ENCODE measurements at places on chromosomes 6 and 20.
A peak's percentile ranks its signal among the peaks of the same experiment; 100 is the strongest.

DNA sequence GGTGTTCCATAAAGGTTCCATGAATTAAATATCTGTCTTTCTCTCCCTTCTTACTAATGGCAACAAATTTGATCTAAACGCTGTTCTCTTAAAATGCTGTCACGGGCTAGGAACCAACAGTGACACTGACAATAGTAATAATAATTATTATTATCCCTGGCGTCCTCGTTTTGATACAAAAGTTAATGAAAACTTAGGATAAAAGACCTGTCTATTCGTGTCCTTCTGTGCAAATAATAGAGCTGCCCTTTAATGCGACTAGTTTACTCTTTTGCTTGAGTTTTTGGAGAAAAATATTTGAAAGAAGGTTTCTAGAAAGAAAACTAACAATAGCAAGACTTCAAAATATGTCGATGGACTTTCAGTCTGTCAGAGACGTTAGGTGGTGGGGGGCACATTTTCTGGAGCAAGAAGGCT lies 4.3 kb downstream of the VGLL2 start:
- no peak for DNase-seq

DNA sequence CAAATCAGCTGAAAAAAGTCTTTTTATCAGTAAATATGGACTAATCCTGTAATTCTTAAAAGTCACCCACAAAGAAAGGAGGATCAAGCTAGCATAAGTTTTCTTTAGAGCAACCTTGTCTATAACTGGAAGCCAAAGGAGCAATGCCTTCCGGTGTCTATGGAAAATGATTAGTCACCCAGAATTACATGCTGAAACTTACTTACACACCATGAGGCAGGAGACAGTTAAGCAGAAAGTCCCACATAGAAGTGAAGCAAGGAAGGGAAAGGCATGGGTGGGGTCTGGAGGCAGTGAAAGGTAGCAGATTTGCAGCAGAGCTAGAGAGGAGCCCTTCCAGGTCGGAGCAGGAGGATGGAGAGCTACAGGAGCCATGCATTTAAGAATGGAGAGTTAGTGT lies 153.7 kb upstream of the RIPOR2 start:
- peak; percentile 71 for DNase-seq

DNA sequence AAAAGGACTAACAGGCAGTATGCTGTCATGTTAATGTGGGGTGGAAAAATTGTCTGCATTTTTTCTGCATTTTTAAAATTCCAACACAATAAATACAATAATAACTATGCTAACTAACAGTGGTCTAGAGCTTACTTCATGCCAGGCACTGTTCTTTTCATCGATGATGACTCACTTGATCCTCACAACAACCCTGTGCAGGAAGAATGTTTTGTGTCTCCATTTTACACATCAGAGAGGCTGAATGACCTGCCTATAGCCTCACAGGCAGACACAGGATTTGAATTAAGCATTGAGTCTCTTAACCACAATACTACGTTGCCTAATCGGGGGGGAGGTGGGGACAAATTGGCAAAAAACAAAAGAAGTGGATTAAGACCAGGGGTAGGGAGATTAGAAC lies 26.9 kb upstream of the FANCE start:
- DNase-seq, result peak; percentile 47

DNA sequence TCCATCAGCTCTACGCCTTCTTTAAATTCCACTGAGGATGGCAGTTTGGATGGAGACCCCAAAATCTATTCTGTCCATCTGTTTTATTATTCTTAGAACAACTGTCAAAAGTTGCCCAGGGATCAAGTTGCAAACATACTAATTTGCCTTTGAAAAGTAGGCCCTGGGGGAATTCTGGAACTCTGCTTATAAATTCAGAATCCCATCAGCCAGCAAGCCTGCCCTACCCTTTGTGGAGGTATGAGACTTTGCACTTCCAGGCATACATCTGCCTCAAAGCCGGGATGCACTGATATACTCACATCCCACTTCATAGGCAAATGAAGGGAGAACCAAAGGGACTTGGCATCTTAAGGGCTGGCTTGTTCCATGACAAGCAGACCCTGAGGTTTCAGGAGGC lies 93.6 kb downstream of the INSM1 start:
- DNase-seq, result no peak

DNA sequence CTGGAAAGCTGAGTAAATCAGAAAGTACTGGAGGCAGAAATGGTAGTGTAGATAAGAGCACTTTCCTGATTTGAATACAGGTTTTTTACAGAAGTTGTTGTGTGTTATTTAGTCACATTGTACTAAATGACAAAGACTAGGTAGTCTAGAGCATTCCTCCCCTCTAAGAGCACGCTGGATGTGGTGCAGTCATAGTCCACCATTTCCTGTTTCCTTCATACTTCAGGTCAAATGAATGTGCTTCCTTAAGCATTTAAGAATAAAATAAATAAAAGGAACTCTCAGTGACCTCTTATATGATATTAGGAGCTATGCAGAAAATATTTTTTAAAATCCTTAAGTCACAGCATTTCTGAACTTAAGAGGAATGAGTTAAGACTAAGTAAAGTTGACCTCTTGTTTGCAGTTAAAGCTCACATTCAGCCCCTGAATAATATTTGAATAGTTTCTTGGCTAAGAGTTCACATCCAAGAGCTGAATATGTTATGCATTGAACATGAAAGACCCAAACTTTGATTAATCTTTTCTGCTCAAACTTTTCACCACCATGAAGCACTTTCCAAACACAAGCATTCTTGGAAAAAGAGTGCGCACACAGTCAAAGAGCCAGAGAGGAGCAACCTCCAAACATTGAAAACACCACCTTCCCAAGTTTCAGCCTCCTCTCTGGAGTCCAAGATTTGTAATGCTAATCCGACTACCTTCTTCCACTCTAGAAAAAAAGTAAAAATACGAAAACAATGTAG lies 53.4 kb upstream of the TMEM30A start:
- no peak for DNase-seq

GRCh38 chr6:33557376-33557775 lies 22.7 kb downstream of the BAK1 start:
- no peak for DNase-seq
